ENCODE measurements at places on chromosomes 2 and 18.

DNA sequence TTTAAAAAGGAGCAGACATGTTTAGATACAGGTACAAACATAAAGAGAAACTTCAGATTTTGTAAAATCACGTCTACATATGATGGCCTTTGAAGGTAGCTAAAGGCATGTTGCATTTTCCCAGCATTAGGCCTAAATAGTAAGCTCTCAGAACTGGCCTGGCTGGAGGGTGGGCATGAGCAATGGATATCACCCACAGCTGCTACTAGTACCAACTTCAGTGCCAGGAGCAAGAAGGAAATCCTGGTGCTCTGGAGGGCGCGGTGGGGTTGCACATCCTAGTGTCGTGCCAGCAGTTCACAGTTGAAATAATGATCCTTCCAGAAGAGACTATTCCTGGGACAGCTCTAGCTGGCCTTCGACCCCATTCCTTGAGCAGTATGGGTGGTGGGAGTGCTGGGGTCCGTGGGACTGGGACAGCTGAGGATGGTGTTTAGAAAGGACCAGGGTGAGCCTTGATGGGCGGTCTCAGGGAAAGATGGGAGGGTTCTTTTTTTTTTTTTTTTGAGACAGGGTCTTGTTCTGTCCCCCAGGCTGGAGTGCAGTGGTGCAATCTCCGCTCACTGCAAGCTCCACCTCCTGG lies 4.9 kb downstream of the DES start:
- DNase-seq: no peak

DNA sequence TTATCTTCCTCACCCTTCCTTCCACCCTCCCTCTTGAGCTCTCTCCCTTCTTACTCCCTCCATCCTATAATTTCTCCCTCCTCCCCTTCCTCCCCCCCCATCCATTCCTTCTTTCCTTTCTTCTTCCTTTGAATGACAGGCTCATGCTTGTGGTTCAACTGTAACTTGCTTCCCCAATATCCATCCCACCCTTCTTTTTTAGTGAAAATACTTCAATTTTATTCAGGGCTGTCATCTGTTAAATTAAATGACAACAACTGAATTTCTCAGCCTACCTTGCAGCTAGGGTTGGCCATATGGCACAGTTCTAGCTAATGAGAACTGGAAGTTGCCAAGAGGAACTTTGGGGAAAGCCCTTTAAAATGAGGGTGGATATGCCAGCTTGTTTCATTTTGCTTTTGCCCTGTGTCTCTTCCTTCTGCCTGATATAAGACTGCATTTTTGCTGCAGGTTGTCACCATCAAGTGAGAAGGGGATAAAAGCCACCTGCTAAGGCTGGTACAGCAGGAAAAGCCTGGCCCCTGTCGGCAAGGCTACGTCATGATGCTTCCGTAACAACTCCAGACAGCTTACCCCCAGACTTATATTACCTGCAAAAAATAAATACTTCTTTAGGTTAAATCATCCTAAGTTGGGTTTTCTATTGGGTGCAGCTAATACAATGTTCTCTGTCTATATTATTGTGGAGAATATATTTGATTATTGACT lies 121.8 kb downstream of the NXPH2 start:
- DNase-seq: no peak

- DNase-seq: no peak
These were observed 93.1 kb downstream of the CABLES1 start for GRCh38 chr18:23228102-23229061.

- DNase-seq: no peak
These were observed 215.1 kb upstream of the POU3F3 start for GRCh38 chr2:104638859-104639202.

- DNase-seq: no peak
These were observed 260.6 kb downstream of the CLIP4 start for GRCh38 chr2:29375843-29376242.

GRCh38 chr18:30086351-30086750 lies 956.2 kb downstream of the DSC3 start:
- no peak for DNase-seq

GRCh38 chr2:227597998-227598397 lies 695 bp upstream of the SCYGR2 start:
- DNase-seq: no peak

GRCh38 chr18:35376742-35377695 lies at the start of gene ZNF396:
Gene ZNF396 (minus strand): TSS chr18:35377337. CDS start chr18:35374292, 3,045 bp downstream.
- peak; percentile 68 for DNase-seq

DNA sequence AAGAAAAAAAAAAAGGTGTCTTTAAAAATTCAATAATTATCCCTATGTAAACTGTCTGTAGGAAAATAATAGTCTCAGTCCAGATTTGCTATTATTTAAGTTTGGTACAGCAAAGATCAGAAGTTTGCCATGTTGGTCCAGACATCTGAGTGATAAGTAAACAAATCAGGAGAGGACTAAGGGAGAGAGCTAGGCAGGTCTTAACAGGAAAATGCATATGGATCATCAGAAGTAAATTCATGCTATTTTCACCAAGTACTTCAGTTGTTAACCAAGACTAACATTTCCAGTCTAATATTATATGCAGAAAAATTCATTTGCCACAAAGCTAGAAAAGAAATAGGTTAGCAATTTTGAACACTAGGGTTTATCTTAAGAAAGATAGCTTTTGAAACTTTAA lies 95.0 kb upstream of the STK17B start:
- DNase-seq: no peak

GRCh38 chr2:46979571-46979979 lies 64.0 kb upstream of the MCFD2 start:
- peak; percentile 83 for DNase-seq

DNA sequence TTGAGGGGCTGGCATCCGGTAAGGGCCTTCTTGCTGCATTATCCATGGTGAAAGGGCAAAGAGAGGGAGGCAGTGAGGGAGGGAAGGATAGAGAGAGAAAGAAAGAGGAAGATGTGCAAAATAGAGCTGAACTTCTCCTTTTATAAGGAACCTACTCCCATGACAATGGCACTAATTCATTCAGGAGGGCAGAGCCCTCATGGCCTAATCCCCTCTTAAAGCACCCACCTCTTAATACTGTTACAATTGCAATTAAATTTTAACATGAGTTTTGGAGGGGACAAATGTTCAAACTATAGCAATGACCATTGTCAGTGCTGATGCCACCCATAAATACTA lies 60.2 kb downstream of the CXCR4 start:
- no peak for DNase-seq

- DNase-seq: no peak
These were observed 509.6 kb downstream of the CMPK2 start for GRCh38 chr2:6355886-6356761.

DNA sequence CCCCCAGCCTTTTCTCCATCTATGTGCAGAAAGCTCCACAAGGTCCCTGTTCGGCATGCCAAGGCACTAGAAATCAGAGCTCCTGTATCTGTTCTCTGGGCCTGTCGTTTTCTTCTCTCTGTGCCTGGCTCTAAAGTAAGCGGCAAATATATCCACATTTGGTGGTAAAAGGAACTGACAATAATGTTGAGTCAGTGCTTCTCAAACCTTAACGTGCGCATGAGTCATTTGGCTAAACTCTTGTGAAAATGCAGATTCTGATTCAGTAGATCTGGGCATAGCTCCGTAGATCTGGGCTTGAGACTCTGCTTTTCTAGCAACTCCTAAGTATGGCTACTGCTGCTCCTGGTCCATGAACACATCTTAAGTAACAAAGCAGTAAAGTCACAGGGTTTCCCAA lies 16.5 kb upstream of the ACSL3 start:
- DNase-seq: peak; percentile 17

Data from CD4-positive, alpha-beta T cell treated with Interleukin-15 for 1 hour (primary cell).